ENCODE measurements at places on chromosomes 7 and 10.

GRCh38 chr10:52451817-52452216 lies 137.7 kb downstream of the DKK1 start:
- no peak for DNase-seq

DNA sequence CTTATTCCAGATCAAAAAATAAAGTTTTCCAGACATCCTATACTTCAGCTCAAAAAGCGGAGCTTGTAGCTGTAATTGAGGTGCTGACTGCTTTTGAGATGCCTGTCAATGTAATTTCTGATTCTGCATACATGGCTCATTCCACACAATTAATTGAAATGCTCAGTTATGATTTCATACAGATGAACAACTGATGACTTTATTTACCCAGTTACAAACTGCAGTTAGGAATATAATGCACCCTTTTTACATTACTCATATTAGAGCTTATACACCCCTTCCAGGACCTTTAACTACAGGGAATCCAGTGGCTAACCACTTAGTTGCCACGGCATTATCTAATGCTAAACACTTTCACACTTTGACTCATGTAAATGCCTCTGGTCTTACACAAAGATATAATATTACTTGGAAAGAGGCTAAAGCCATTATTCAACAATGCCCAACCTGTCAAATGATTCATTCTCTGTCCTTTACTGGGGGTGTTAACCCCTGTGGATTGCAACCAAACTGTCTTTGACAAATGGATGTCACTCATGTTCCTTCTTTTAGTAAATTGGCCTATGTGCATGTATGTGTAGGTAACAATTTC lies 147.3 kb downstream of the ZNF33B start:
- DNase-seq = no peak

- no peak for DNase-seq
Measured at GRCh38 chr7:111540199-111540815, 22.0 kb downstream of the IMMP2L start.

DNA sequence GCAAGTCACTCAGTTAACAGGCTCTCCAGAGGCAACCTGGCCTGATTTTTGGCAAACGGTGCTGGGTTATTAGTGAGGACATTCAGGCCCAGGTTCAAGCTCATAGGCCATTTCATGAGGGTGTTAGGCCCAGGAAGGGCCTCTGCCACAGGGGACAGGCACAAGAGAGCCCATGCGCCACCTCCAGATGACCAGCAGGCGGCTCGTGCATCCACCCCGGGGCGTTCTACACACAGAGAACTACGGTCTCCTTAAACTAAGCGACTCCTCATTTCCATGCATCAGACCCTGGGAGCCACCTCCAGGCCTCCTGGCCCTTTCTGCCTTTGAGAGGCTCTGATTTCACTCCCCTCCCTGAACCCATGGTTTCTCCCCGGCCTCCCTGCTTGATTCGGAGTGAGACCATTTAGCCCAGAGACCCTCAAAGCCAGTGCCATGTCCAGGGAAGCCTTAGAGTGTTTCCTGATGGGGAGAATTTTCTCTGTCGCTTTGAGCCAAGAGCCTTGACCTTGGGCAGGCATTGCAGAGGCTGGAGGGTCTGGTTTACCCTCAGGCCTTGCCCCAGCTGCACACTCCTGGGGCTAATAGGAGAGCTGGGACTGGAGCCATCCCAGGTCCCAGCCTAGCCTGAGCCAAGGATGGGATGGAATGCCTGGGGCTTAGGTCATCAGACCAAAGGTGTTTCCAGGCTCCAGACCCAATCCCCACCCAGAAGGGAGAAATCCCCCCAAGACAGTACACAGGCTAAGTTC lies 188.0 kb downstream of the GRID1 start:
- DNase-seq = peak; percentile 14

DNA sequence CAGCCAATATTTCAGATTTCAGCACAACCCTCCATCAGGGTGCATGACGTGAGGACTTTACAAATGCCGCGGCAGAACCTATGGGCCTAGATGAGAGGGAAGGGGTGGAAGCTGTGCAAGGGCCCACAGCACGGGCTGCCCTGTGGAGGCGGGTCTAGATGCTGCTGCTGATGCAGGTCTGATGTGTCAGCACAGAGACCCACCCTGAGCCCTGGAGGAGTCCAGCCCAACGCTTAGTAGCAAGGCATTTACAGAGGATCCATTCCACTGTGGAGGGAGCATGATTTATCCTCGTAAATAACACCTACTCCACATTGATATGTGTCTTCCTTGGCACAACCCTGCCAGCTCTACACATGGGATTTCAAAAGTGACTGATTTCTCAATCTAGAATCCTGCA lies 48.5 kb downstream of the MYL10 start:
- DNase-seq = no peak

- DNase-seq = peak; percentile 8
Measured at GRCh38 chr10:93701866-93702209, 554 bp downstream of the FRA10AC1 start.

DNA sequence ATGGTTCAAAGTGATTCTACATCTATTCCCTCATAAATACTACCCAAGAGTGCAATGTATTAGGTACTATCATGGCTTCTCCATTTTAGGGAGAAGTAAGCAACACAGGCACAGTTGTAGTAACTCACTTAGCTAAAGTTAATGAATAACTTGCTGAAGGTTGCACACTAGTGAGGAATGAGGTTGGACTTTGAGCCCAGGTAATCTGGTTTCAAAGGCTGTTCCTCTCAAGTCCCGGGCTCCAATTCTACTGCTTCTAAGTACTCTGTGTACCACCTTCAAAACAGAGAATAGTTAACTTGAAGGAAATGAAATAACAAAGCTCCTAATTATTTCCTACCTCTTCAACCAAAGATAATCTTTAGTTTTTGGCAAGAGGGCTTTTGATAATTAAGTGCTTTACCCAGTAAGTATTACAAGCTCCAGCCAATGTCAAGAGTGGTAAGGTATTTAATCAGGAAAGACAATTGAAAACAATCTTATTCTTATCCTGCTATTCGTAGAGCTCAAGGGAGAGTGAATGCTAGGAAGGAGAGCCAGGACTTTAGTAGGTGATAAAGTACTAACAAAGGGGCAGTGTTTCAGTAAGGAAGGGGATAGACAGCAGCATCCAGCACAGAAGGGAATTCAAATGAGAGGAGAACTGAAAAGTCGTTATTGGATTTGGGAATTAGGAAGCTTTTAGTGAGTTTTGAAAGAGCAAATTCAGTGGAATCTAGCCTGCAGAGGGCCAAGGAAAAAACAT lies 158.2 kb upstream of the PTPRZ1 start:
- no peak for DNase-seq

DNA sequence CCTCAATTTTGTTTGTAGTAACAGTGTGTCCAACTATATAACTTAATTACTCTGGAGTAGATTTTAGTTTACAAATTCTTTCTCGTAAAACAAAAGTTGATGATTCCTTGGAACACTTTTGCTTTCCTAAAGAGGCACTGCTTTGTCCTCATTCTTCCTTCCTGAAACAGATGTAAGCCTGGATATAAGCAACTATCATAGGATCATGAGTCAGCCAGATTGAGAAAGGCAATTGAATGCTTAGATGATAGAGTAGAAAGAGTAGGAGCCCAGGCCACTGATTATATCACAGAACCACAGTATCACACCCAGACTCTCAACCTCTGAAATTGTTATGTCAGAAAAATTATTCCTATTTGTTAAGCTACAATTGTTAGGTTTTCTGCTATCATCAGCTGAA lies 69.9 kb downstream of the TMEM106B start:
- no peak for DNase-seq

DNA sequence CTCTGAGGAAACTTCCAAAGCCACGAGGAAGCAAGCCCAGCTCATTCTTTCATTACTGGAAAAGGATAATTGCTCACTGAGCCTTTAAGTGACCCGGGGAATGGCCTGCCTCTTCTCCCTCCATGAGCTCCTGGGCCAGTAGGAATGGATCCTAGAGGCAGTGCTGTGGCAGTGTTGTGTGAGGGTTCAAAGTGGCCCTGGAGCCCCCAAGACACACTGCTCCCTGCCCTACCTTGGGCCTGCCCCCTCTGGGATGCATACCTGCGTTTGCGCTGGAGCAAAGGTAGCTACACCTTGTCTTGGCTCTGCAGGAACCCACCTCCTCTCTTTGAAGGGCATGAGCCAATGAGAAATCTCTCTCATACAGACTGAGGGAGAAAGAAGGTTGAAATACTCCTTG lies 115.8 kb upstream of the ANLN start:
- DNase-seq = no peak

DNA sequence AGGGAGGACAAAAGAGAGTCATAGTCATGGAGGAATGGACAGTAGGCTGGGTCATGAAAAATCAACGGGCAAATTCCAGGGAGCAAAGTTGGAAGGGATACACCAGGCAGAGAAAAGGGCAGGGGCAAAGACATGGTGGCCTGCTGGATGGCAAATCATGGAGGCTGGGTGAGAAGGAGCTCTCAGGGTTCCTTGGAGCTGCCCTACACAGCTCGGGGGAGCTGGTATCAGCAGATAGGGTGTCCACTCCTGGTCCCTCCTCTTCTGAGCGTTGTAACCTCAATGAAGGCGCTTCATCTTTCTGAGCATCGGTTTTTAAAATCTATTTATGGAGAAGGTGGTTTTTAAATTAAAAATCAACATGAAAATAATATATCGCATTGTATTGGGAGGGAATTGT lies 27.9 kb upstream of the EIF5AL1 start:
- no peak for DNase-seq

DNA sequence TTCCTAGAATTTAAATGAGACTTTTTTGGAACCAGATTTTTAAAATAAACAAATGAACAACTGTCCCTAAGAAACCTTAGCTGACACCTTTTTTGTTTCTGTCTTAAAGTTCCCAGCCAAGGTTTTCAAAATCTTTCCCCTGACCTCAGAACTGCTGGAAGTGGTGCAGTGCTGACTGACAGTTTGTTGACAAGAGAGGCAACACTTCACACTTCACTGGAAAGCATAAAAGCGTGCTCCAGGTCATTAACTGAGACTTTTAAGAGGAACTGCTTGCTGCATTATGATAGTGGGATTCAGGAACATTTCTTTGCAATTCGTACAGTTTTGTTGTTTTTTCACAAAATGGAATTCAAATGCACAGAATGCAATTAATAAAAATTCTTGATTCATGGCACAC lies 36.2 kb downstream of the SYPL1 start:
- DNase-seq = no peak

GRCh38 chr10:43693602-43694001 lies 44.9 kb upstream of the ZNF32 start:
- no peak for DNase-seq

- DNase-seq = peak; percentile 57
Measured at GRCh38 chr7:151174246-151175046, 7.0 kb upstream of the GBX1 start.

DNA sequence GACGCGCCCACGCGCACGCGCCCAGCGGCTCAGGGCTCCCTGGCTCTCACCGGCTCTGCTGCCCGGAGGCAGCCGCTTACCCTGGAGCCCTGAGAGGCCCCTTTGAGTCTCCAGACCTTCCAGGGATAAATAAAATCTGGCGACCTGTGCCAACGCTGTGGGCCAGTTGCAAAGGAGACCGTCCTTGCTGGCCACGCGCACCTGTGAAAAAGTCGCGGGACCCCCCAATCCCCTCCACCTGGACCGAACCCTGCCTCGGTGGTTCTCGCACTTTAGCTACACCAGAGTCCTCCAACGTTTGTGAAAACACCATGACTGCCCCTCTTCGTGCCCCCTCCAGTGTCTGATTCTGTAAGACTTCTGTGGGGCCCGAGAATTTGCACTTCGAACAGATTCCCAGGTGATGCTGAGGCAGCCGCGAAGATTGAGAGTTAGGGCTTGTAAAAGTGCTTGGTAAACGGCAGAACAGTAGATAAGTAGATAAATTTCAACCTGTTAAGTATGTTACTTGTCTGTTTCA lies 102.4 kb upstream of the SVIL start:
- DNase-seq = no peak

DNA sequence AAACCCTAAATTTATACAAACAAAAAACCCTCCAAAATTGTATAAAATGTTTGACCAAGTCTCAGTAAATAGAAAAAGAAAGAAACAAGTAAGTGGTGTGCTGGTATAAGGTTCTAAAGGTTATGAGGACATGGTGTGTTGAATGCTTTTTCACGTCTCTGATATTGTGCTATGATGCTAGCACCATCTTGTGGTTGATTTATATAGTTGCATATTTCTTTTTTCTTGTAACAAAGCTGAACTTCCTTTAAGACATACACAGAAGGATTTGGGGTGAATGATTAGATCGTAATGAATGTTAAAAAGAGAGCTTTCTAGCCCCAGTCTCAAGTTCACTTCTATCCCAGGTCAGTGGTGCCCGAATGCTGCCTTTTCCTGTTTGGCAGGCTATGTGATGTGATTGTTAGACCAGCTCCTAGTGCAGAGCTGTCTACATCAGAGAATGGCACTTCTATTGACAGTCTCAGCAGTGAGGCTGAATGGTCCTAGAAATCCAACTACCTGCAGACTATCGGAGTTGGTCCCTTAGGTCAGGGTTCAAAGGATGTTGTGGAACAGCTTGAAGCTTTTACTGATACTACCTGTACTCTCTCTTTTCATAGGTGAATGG lies 25.0 kb downstream of the VTI1A start:
- DNase-seq = peak; percentile 55

DNA sequence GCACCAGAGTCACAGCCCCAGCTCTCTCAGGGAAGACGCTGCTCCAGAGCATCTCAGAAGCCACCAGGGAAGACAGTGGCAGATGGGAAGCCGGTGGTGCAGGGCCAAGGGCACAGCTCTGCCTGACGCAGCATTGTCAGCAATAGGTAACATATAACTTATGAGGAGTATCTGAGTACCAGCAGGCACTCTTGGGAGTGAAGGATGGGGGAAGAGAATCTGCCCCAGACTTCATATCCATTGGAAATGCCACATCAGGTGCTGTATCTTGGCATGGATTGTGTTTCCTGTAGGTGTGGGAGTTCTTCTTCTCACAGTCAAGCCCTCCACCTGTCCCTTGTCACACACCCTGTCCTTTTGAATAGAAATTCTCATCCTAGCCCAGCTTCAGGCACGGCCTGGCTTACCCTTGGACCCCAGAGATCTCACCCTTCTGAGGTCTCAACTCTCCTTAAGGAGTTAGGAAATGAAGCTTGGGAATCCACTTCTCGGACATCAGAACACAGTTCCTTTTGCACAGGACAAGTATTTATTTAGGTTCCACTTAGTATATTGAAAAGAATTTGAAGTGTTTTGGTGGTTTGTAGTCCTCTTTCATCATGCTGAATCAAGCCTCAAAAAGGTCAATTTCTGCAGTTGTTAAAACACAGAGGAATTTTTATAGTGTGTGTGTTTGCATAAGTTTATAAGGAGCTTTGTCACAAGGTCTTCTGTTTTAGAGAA lies 9.9 kb downstream of the EPDR1 start:
- no peak for DNase-seq

GRCh38 chr10:14173706-14174594 lies 156.8 kb downstream of the FRMD4A start:
- no peak for DNase-seq
